Activated naive CD4-positive, alpha-beta T cell (primary cell): ENCODE measurements at places on chromosomes 6 and 20.

DNA sequence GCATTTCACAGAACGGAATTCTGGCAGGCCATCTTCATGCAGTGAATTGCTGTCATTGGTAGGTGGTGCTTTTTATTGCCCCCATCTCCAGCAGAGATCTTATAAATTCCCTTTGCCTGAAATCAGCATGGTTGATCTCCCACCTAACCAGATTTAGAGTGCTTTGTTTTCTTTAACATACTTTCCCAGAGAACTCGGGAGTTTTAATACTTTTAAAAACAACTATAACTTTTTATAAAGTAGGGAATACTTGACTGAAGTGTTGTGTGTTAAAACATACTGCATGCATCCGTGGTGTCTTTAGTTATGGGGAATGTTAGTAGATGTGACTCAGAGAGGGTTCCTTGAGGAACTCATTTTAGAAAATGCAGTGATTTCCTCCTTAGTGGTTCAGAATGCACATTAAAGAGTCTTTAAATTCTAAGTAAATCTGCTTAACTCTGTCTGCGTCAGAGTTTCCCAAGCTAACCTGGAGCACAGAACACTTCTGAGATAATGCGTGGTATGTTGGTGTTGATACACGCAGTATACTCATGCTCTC lies 54.9 kb downstream of the AKAP12 start:
- DNase-seq: no peak

- DNase-seq: no peak
These were observed 234.1 kb downstream of the CDH26 start for GRCh38 chr20:60192326-60192725.

GRCh38 chr20:60104993-60105803 lies 147.0 kb downstream of the CDH26 start:
- DNase-seq: no peak

DNA sequence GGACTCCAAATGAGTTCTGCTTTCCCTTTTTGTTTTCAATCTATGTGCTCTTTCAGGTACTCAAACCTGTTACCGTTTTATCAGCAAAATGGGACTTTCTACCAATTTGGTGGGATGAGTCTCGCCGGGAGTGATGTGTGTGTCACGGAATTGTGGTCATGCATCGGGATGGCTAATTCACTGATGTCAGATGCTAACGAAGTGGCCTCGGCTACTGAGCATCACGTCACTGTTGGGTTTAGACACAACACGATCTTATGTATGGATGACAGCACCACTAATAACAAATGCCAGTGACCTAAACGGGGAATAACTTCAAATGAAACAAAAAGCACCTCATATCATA lies 1.6 kb upstream of the PCK1 start:
- DNase-seq: no peak

- no peak for DNase-seq
These were observed 346.5 kb upstream of the PLCB4 start for GRCh38 chr20:8722277-8722928.

DNA sequence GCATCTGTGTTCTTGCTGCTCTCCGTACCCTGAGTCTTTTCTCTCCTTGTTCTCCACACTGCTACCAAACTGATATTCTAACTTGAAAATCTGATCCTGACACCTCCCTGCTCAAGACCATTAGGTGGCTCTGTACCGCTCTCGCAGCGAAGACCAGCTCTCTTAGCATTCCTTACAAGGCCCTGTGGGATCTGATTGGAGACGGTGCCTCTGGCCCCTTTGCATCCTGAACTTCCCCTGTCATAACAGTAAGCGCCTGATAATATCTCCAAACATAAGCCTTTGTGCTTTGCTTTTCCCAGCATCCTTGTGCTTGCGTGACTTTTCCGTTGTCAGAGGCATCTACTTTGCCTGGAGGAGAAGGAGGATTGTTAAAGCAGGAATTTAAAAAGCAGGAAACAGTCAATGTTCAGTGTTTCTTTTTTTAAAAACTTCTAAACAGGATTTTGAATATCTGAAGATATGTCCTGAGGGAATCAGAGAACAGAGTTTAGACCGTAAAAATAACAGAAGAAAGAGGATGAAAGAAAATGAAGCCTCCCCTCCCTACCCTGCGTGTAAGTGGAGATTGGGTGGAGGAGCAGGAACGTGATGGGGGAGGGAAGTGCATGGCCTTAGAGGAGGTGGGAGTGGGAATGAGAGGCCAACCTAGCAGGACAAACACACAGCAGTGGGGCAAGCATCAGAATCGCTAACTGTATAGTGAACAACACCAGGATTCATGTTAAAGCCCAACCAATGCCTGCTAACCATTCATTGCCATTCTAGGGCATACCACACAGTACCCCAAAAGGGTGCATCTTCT lies 89.2 kb upstream of the STMND1 start:
- no peak for DNase-seq
